Stimulated activated CD4-positive, alpha-beta T cell treated with anti-CD3 and anti-CD28 coated beads, TNF-alpha, amount 100 ng/mL, for 1 hour (primary cell): ENCODE measurements at places on chromosomes 2 and 18.

- no peak for DNase-seq
These were observed 49.1 kb downstream of the HDAC4 start for GRCh38 chr2:239351687-239352086.

GRCh38 chr2:38497670-38498037 lies 105.1 kb downstream of the HNRNPLL start:
- DNase-seq: no peak

DNA sequence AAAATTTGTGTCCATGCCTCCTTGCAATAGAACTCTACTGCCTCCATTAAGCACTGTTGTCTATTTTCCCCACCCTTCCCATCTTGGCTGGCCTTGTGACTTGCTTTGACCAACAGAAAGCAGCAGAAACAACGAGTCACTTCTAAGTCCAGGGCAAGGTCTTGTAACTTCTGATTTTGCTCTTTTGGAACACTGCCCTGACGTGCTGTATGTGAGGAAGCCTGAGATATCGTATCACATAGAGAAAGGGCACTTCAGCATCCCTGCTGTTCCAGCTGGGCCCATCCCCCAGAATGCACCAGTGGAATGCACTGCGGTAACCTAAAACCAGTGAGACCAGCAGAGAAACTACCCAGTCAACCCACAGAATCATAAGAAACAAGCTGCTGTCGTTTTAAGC lies 28.1 kb downstream of the NCKAP1 start:
- no peak for DNase-seq

DNA sequence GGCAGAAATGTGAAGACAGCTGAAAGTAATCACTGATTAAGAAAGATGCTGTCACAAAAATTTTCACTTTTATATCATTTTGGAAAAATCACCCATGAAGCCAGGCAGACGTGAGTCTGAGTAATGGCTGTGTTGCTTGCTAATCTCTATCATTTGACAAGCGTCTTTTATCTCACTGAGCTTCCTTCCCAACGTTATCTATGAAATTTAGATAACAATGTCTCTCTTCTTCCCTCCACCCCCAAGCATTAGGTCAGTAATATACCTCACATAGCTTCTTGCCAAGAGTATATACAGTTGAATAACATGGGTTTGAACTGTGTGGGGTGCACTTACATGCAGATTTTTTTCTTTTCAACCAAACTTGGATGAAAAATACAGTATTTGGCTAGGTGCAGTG lies 388.6 kb upstream of the NRXN1 start:
- no peak for DNase-seq

GRCh38 chr2:48738806-48739205 lies 16.7 kb downstream of the LHCGR start:
- no peak for DNase-seq

DNA sequence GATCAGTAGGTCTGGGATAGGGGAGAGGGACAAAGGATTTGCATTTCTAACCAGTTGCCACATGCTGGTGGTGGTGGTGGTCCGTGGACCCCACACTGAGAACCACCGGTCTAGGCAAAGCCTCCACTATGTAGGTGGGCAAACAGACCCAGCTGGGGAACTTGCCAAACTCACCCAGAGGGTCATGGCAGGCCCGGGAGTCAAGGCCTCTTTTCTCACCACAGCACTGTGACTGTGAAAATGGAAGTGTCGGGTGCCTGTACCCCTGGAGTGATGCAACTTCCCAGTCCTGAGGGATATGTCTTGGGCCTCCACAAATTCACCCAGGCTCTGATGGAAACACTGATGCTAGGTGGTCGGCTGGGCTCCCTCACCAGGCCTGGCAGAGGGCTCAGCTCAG lies 101.2 kb upstream of the SMAD2 start:
- DNase-seq: no peak

DNA sequence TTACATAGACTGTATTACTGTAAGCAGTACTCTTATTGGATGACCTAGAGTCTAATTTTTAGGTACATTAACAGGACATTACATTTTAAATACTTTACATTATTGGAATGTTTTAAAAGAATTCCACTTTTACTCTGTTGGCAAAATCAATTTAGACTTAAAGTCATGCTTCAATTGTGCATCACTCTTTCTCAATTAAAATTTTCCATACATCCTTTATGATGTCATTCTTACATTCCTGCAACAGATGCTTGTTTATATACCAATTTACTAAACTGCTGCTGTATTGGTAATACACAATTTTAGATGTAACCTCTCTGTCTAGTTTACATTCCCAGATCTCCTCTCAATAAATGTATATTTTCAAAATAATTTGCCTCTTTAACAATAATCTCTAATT lies 440.1 kb downstream of the ZEB2 start:
- no peak for DNase-seq

DNA sequence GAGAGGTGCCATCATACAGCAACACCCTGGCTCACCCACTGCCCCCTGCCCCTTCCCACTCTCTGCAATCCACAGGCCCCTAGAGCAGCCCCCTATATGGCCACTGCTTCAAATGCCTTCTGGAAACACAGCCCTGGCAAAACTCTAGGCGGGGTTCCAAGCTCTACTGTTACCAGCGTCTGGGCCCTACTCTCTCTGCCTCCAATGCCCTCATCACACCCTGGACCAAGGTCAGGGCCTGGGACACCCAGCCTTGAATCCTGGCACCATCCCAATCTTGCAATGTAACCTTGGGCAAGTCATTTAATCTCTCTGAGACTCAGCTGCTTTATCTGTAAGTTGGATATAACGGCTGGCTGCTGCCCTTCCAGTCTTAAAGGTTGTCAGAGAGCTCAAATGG lies 39.2 kb upstream of the LOXHD1 start:
- no peak for DNase-seq

GRCh38 chr2:225999692-226000091 lies 600.2 kb downstream of the NYAP2 start:
- DNase-seq: no peak

GRCh38 chr2:9240745-9241144 lies 34.1 kb downstream of the ASAP2 start:
- no peak for DNase-seq
